ENCODE measurements at places on chromosomes 3 and 15.

GRCh38 chr15:89502867-89503595 lies 6.6 kb upstream of the RHCG start:
- DNase-seq, result no peak

DNA sequence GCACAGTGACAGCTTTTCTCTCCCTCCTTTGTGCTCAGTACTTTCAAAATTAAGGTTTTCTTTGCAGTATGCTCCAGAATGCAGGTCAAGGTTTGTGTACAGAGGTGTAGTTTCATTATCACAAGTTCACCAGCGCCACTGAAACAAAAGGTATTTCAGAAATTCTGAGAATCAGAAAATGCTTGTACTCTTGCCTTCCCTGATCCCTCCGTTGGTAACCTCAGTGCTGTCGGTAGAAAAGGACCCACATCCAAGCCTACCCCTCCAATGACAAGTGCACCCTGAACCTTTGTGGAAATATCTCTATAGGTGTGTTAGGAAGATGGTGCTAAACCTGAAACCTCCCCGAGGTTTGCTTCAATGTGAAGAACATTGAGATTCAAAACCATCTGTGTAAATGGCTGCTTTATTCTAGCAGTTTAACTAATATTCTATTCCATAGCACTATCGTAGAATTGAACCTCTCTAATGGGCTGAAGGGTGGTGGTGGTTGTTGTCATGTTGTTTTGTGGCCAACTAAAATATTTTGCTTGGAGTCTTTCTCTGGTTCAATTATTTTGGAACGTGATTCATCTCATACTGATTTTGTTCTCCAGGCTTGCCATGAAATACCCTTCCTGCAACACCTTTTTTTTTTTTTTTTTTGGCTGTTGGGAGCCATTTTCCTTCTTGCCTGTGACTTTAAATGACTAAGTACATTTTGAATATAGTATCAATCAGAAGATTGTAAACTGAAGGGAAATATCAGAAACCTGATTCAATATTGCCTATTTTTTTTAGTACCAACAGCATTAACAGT lies 20.7 kb downstream of the ZBTB38 start:
- DNase-seq, result no peak

- DNase-seq, result no peak
These were observed 7.9 kb upstream of the KCNMB3 start for GRCh38 chr3:179258820-179259219.

- DNase-seq, result no peak
These were observed 3.8 kb upstream of the RAP2B start for GRCh38 chr3:153158189-153158588.

- DNase-seq, result no peak
These were observed 775.8 kb downstream of the ZPLD1 start for GRCh38 chr3:103210583-103210982.

- no peak for DNase-seq
These were observed 62.8 kb downstream of the SYNM start for GRCh38 chr15:99167640-99168039.

- no peak for DNase-seq
These were observed 8.3 kb downstream of the SLC9A9 start for GRCh38 chr3:143839980-143840379.

- DNase-seq, result no peak
These were observed 12.6 kb upstream of the FRMD5 start for GRCh38 chr15:44207643-44208042.

DNA sequence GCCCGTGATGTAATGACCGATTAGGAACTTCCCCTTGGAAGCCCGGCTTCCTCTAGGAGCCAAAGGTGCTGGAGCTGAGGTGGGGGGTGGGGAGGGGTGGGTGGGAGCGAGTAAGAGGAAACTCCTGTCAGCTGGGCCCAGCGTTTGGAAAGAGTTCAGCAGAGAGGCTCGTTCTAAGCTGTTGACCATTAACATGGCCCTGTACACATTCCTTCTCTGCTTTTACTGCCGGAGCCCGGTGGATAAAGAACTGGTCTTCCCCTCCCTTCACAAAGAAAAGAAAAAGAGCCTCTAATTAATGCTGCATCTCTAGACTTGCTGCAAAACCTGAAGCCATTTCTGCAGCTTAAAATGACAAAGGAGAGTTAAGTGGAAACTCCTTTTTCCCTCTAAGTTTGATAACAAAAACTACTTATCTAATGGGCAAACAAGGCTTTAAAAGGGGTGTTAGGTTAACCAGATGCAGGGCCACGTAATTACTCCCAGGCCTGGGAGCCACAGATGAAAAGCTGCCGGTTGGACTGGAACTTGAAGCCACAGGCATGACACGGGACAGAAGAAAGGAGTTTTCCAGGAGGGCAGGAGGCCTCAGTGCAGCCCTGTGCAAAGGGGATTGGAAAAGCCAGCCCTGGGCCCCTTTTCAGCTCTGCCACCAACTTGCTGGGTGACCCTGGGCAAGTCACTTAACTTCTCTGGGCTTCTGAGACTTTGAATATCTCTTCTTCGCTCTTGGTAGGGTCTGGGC lies 71.3 kb downstream of the SMAD6 start:
- no peak for DNase-seq

DNA sequence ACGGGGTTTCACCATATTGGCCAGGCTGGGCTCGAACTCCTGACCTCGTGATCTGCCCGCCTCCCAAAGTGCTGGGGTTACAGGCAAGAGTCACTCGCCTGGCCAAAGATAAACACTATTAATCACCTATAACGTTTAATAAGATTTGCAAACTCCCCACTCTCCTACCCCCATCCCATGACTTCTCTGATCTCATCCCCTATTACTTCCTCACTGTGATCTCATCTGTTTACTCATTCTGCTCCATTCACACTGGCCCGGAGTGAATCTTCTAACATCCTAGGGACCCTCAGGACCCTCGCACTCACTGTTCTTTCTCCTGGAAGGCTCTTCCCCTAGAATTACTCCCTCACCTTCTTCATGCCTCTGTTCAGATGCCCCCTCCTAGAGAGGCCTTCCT lies 78.9 kb downstream of the DGKG start:
- DNase-seq, result no peak

DNA sequence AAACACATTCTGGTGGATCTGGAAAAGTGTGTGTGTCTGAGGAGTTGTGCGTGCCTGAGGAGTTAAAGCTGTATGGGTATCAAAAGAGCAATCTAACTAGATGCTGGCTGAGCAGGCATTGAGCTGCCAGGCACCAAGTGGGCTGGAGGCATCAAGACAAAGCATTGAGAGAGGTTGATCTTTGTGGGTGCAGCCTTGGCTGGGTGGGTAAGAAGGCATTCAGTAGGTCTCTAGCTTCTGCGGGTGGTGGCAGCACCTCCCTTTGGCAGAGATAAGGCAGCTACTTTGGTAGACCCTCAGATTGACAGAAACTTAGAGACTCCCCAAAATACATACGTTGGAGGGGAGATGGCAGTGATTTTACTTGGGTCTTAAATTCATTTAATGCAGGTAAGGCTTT lies 15.8 kb upstream of the TMEM212 start:
- no peak for DNase-seq

DNA sequence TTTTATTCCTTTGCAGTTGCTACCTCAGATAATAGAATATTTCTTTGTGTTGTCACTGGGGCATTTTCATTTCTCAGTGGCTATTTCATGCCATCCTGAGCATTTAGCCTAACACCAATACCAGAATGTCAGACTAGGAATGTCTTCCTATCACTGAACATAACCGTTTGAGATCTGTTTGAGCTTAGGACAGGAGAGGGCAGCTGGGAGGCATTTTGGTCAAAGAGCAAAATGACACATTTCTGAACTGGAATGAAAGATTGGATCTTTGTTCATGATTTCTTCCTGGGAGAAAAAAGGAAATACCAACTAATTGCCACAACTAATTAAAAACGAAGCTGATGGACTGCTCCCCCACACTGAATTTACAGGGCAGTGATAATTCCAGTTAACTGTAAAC lies 921.3 kb upstream of the NR2F2 start:
- DNase-seq, result no peak

GRCh38 chr3:13538520-13539291 lies 10.2 kb upstream of the FBLN2 start:
- DNase-seq, result no peak

DNA sequence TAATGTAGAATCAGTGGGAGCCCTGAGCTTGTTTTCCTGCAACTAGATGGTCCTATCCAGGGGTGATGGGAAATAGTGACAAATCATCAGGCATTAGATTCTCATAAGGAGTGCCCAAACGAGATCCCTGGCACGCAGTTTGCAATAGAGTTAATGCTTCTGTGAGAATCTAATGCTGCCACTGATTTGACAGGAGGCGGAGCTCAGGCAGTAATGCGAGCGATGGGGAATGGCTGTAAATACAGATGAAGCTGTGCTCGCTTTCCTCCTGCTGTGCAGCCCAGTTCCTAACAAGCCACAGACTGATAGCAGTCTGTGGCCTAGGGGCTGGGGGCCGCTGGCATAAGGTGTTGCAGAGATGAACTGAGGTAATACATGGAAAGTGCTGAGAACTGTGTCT lies 28.3 kb upstream of the TMEM42 start:
- no peak for DNase-seq

DNA sequence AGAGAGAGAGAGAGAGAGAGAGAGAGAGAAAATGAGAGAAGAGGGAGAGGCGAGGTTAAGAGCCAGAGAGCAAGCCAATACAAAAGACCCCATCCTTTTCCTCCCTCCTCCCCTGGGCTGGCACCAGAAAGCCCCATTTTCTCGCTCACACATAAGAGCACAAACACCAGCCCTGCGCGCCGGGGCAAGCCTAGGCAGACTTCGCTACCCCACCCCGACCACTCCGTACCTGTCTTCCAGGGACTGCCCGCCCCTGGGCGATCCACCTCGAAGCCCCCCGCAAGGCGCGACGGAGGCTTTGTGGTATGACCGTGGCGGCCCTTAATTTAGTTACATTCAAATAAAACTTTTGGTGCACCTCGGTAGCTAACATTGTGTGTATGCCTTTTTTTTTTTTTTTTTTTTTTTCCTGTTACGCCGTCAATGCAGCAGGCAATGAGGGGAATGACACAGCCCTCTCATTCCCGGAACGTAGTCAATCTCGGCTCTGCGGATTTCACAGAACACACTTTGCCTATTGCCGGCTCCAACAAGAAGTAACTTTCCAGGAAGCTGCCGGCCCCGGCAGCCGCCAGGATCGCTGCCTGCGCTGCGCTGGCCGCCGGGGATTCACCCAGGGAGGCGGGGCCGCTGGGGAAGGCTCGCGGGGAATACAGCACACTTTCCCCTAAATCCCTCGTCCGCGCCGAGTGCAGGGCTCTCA lies 7.7 kb downstream of the BCL6 start:
- DNase-seq, result no peak

DNA sequence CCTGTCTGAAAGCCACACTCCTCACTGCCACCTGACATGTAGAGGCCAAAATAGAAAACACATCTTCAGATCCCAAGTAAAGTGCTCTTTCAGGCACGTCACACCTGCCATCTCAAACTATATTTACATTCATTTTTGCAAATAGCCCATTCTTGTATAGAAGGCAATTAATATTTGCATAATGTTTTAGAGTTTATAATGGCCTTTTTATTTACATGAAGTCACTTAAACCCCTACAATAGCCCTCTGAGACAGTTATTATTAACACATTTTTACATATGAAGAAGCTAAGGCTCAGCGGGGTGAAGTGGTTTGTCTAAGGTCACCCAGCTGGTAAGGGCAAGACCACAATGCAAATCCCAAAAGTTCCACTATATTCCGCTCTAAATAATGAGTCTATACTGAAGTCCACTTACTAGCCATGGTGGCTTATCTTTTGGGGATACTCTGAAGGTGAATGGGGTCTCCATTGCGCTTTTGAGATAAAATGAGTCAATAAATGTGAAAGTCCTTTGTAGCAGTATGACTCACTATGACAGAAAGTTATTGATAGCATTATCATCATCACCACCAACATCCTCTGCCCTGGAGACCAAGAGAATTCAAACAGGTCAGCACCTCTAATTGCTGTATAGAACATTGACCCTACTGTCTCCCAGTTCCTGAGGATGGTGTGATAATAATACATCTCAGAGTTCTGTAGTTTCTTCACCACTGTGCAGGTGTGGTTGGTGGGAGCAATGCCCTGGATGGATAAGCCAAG lies 155.9 kb upstream of the BCL6 start:
- no peak for DNase-seq

GRCh38 chr15:80286055-80286454 lies 34.0 kb upstream of the CTXND1 start:
- no peak for DNase-seq

GRCh38 chr15:81113861-81114291 lies 20.2 kb upstream of the CFAP161 start:
- DNase-seq, result no peak

DNA sequence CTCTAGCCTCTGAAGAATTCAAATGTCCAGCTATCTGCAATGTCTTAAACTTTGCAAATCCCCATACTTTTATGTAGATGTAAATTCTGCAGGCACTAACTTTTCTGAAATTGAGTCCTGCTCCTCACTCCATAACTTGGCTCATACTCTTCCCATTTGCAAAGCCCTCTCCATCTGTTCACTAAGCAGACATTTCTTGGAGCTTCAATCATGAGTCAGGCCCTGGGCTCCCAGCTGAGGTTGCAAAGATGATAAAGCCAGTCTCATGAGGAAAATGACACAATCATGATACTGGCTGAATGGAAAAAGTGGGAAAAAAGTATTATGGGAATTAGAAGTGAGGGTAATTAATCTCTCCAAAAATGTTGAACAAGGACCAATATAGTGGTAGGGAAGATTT lies 507.6 kb downstream of the NR2F2 start:
- no peak for DNase-seq

DNA sequence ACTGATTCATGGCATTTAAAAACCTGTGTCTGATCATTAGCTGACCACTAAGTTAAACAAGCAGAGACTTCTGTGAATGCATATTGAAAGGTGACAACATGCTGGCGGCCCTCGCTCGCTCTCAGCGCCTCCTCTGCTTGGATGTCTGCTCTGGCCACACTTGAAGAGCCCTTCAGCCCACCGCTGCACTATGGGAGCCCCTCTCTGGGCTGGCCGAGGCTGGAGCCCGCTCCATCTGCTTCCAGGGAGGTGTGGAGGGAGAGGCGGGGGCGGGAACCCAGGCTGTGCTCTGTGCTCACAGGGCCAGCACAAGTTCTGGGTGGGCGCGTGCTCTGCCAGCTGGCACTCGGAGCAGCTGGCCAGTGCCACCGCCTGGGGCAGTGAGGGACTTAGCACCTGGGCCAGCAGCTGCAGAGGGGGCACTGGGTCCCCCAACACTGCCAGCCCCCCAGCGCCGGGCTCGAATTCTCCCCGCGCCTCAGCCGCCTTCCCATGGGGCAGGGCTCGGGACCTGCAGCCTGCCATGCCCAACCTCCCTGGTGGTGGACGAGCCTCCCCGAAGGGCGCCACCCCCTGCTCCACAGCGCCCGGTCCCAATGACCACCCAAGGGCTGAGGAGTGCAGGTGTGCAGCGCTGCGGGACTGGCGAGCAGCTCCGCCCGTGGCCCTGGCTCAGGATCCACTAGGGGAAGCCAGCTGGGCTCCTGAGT lies 252.4 kb downstream of the ZIC4 start:
- DNase-seq, result no peak

DNA sequence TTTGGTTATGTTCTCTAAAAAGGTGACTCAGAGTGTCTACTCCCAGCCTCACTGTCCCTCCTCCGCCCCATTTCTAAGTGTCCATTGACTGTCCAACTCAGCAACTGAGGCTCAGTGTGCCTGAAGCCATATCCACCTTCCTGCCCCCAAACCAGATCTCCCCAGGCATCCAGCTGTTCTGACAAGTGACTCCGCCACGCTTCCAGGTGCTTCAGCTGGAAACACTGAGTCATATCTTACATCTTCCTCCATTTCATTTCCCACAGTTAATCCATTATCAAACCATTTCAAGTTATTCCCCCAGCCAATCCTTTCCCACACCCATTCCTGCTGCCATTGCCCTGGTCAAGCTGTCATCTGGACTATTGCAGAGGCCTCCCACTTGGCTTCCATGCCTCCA lies 17.1 kb downstream of the MAGEF1 start:
- DNase-seq, result no peak
